ENCODE measurements at places on chromosomes 6 and 20.

DNA sequence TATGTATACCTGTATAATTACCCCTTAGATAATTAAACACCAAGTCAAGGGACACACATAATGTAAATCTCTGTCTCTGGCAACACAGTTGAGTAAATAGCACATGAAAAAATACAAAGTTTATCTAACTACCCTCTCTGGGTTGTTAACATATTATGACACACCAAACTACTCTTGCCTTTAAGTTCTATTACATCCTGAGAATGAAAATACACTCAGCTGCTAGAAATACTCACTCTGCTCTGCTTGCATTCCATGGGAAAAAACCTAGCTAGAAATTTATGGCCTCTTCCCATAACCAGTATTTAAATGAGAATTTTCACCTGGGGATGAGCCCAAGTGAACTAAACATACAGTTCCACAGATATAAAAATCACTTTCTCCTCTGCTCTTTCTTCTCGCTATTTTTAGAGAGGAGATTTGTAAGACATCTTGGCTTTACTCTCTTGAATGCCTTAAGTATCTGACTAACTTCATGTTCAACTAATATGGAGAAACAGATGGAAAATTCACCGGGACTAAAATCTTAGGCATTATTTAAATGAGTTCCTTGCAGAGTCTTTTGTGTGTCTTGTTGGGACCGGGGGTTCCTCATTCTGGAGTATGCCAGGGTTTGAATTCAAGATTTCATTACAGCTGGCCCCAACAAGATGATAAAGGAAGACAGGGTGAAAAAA lies 140.9 kb downstream of the GJA10 start:
- DNase-seq, result no peak

DNA sequence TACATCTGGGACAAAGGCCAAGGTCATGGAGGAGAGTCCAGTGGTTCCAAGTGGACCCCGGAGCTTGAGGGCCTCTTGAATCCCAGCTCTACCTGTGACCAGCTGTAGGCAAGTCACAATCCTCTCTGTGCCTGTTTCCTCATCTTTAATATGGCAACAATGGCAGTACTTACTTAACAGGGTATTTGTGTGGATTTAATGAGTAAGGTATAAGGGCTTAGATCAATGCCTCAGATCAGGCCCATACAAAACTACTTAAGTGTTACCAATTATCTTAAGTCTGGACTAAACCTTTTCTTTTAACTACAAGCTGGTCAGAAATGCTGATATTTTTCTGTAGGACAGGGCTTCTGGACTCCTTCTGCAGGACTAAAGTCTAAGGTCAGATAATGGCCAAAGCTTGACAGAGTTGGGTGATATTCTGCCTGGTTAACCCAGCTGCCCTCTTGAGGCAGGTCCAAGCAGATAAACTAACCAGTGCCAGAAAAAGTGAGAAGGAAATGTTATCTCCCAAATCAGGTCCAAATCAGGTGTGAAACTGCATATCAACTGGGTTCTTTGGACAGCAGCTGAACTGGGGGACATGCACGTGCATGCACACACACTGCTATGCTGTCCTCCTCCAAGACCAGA lies 2.2 kb downstream of the SULF2 start:
- no peak for DNase-seq

DNA sequence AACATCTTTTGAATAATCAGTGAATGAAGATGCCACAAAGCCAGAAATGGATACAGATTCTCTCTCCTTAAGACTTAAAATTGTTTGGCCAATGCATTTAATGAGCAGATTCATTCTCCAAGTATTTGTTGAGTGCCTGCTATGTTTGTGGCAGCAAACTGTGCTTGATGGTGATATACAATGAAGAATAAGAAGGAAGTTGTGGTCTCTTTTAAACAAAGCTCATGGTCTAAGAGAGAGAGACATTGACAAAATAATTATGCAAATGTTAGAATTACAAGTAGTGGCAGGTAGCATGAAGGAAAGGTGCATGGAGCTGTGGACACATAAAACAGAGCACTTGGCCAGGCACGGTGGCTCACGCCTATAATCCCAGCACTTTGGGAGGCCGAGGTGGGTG lies 28.3 kb downstream of the NFATC2 start:
- no peak for DNase-seq

GRCh38 chr20:20214757-20215275 lies 153.1 kb upstream of the INSM1 start:
- no peak for DNase-seq

GRCh38 chr6:44920952-44921491 lies 407.1 kb upstream of the RUNX2 start:
- no peak for DNase-seq

GRCh38 chr6:46862381-46862780 lies 59.4 kb downstream of the ADGRF5 start:
- DNase-seq, result no peak

DNA sequence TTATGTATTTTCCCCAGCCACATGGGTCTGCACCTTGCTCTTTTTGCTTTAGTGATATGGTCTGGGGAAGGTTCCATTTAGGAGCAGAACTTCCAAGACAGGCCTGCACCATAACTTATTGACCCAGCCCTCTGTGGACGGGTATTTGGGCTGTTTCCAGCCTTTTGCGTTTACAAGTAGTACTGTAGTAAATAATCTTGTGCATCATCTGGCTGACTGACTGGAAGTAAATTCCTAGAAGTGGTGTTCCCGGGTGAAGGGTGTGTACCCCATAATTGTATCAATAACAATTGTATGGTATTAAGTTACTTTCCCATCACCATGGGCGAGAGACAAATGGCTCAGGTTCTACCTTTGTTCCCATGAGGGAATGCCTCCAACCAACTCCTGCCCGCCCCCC lies 31.6 kb downstream of the SPDEF start:
- DNase-seq, result no peak

DNA sequence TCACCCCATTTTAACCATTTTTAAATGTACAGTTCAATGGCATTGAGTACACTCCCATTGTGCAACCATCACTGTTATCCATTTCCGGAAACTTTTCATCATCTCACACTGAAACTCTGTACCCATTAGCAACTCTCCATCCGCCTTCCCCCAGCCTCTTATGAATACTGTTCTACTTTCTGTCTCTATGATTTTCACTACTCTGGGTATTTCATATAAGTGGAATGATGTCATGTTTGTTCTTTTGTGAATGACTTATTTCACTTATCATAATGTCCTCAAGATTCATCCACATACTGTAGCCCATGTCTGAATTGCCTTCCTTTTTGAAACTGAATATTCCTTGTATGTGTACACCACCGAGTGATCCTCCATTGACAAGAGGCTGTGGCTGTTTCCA lies 92.9 kb upstream of the TOX2 start:
- DNase-seq, result no peak
